Midbrain (tissue), 1 donor: ENCODE measurements at places on chromosomes 6 and 20.
A peak's percentile ranks its signal among the peaks of the same experiment; 100 is the strongest.

- DNase-seq, result no peak
These were observed 88.3 kb upstream of the KCNQ5 start for GRCh38 chr6:72533606-72534005.

GRCh38 chr20:41440882-41441281, 74.3 kb upstream of the EMILIN3 start:
- no peak for DNase-seq

GRCh38 chr20:38805958-38806854, 709 bp downstream of the PPP1R16B start:
- DNase-seq, result peak; percentile 26

DNA sequence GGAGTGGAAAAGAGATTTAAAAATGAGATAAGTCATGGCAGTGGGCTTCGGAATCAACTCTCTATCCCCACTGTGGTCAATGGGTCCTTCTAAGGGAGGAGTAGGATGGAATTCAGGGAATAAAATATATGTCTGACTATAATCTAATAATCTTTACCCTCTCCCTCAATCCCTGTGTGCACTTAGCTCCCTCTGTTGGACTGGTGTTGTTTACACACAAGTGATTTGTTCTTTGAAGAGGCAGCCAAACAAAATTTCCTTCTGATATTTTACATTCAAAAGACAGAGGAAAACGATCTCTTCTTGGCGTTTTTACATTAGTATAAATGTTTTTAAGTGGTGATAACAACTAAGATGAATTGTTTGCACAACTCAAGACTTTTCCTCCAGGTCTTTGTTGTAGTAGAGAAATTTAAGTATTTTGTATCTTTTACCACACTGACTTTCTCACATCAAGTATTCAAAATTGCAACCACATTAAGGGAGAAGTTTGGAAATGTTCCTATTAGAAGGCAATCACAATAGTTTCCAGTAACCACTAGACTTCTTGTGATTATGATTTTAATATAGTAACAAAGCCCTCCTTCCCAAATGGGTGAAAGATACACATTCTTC, 317.8 kb downstream of the CENPW start:
- DNase-seq, result no peak

GRCh38 chr6:116371120-116371917, 572 bp downstream of the DSE start:
- DNase-seq, result peak; percentile 65

- no peak for DNase-seq
These were observed 140.1 kb upstream of the SPACA1 start for GRCh38 chr6:87907521-87907920.

GRCh38 chr6:167103041-167103891, 19.6 kb upstream of the CCR6 start:
- no peak for DNase-seq

DNA sequence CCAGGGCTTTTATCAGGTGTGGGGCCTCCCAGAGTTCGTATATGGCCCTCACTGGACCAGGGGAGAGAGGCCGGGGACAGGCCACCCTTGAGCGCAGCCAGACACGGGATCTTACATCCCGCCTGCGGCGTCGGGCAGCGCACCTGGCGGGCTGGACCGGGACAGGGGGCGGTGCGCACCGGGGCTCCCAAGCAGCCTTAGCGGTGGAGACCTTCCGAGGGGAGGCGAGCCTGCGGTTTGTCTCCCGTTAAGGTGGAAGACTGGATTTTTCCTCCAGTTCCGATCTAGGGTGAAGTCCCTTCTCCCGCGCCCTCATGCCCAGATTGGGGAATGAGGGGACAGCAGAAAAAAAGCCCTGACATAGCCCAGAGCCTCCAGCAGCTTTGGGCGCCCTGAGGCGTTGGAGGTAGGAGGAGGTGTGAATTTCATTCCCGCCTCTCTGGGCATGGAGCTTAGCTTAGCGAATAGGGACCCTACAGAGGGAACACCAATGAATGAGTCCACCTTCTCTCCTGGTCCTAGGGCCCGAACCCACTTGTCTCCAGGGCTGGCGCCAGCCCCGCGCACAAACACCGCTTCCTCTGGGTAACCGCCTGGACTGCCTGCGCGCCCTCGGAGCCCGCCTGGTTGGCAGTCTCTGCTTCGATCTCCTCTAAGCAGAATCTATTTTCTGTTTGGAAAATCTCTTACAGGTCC, 6.7 kb upstream of the LAMP5 start:
- no peak for DNase-seq

GRCh38 chr20:8621001-8621400, 447.9 kb upstream of the PLCB4 start:
- no peak for DNase-seq

GRCh38 chr6:31865205-31866118, 2.8 kb upstream of the NEU1 start:
- no peak for DNase-seq

- DNase-seq, result no peak
These were observed 28.4 kb downstream of the TMEM200A start for GRCh38 chr6:130394246-130394645.

GRCh38 chr6:119330520-119331113, 18.9 kb downstream of the MAN1A1 start:
- no peak for DNase-seq

DNA sequence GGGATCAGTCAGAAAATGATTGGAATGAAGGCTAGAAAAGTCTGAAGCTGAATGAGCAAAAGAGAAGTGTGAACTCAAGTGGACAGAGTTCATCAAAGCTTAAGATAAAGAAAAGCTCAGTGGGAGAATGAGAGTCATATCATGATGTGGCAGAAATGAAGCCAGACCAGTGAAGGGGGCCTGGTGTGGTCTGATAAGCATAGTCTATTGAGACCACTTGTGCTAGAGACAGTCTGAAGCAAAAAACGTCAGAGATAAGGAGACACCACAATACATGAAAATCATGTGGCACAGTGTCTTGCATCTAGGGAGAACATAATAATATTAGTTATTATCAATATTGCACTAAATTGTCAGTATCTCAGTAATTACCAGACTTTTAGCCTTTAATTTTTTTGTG, 601.5 kb downstream of the UTRN start:
- no peak for DNase-seq

GRCh38 chr20:7085467-7085866, 318.0 kb downstream of the BMP2 start:
- DNase-seq, result no peak

DNA sequence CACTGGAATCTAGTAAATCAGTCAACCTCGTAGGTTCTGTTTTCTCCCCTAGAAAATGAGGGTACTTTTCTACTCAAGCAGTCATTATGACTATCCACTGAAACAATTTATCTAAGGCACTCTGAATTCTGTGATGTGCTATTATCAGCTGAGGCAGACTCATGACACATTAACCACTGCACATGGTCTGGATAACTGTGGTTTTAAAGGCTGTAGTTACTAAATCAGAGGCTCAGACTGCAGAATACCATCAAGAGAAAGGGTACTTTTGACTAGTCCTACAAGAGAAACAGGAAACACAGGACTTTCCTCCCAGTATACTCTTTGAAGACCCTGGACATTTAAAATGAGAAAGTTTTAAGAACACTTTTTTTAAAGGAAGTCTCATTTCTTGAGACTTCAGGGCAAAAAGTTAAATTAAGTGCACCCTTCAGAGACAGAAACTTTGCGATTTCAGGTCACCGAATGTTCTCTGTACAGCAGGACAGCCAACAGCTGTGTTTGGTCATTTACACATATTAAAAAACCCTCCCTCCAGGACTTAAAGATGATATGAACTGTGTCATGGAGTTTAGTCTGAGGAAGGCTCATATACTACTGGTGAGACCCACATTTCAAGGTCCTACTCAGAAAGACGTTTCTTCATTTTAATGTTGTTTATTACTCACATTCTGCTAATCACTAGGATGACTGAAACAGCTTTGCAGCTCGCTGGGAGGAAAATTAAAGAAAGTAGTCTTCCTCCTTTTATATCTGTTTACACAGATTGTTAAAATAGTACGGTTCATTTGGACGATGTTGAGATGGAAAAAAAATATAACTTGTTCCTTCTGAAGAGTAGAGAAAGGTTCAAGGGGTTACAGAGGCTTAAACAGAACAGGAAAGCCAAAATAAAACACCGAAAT, 19.9 kb downstream of the ATXN1 start:
- DNase-seq, result no peak

GRCh38 chr6:129648819-129649491, 61.0 kb downstream of the ARHGAP18 start:
- DNase-seq, result no peak

DNA sequence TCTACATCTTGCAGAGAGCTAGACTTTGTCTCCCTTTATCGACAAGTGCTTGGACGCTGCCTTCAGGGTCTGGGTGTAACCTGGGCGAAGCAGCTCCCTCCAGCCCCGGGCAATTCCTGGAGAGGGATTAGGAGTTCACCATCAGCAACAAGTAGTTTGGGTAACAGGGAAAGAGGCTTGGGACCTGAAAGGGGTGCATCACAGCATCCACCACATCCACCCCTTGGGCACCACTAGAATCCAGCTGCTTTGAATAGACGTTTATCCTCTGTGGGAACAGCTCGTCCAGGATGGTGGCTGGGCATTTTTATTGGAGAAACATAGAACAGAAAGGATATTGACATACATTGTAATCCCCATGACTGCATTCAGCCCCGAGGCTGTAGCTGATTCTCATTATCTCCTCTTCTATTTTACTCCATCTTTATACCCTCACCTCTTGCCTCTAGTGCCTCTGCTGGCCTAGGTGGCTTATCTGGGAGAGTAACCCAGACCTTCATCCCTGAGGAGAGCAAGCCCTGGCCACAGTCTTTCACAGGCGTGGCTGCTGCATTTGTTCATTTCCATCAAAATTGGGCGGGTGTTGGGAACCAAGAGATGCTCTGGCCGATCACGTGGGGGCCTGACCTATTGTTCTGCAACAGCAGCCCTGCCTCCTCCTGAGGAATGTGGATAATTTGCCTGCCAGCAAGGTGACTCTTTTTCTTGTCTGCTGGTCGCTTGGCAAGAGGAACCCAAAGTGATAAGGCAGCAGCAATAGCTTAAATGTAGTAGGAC, 109.2 kb upstream of the RALGAPA2 start:
- no peak for DNase-seq

GRCh38 chr6:87848616-87849015, 146.6 kb upstream of the AKIRIN2 start:
- DNase-seq, result no peak

DNA sequence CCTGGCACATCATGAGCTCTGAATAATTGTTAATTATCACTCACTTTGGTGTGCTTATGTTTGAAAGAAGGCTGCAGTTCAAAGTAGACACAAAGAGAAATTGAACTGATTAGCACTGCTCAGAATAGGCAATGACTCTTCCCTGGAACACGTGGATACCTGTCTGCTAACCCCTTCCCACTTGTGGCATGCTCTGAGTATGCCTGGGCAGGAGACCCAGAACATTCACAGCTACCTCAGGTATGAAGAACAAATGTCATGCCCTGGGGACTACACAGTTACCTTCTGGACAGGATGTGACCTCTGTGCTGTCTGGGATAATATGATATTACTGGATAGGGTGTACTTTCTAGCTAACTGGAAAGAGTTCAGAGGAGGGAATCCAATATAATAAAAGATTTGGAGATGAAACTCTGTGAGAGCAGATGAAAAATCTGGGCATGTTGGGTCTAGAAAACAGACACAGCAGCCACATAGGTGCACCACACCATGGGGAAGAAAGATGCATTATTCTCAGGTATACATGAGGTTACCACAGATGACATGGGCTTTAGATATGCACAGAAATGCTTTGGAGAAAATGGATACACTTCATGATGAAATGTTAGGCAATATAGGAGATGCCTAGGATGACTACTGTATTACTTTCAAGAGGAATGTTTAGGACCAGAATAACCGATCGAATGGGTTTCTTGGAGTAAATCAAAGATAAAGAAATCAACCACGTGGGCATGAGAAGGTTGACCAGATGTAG, 324.2 kb upstream of the PREP start:
- DNase-seq, result no peak

DNA sequence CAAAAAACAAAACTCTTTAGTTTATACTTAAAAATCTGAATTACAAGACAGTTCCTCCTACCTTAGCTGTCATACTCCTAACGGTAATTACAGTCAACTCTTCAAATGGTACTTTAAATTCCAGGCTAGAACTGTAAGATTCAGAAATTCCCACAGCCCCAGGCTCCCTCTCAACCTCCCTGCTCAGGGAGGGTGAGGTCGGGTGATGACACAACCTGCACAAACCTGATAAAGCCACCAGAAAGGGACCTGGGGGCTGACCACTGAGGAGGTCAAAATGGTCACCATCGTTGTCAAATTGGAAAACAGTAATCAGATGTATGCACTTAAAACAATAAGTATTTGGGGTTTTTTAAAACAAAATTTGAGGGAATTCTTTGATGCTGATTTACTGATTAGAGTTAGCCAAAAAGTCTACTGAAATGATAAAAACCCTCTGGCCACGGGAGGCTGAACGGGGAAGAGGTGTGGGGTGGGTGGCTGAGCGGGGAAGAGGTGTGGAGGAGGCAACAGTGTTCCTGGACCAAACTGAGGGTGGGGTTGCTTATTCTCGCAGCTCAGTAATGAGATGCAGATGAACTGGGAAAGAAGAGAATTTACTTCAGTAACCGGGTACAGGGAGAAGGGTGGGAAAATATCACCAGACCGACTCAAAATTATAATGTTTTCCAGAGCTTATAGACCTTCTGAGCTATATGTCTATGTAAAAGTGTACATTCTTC, 52.4 kb downstream of the SLC22A1 start:
- DNase-seq, result no peak

DNA sequence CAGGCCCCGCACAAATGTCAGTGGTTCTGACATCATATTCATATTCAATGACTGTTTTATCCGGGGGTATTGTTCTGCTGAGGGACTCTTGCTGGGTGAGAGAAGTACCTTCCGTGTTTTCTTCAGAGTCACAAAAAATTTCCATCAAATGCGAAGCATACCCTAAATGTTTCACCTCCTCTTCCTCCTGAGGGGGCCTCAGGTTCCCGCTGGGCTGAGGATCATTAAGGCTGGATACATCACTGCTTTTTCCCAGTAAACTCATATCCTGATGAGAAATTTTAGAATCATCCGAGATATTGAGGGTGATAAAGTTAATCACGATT, 42.8 kb downstream of the IL20RA start:
- DNase-seq, result no peak

DNA sequence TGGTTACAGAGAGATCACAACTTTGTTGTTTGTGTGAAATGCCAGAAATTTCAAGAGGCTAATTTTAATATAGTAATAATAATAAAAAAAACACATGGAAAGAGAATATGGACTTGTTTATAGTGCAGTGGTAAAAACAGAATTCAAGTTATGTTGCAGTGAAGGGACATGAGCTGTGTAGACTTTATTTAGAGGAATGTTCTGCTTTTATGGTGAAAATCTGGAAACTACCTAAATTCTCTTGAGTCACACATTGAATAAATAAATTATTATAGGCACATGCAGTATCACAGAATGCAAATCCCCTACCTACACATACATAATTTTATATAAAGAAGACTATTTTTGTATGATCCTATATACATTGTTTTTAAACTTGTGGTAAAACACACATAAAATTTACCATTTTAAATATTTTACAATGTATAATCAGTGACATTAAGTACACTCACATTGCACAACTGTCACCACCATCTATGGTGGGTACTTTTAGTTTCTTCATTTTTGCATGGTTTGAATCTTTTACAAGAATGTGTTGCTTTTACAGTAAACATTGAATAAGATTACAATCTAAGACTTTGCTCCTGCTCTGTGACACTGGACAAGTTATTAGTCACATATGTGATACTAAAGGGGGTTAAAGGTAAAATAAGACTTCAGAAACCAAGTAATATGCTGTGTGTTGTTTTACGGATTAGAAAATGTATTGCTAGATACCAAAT, 107.4 kb downstream of the B3GAT2 start:
- DNase-seq, result no peak

- no peak for DNase-seq
These were observed 114.8 kb upstream of the CD93 start for GRCh38 chr20:23200914-23201313.
